ENCODE measurements at places on chromosomes 2 and 18.

DNA sequence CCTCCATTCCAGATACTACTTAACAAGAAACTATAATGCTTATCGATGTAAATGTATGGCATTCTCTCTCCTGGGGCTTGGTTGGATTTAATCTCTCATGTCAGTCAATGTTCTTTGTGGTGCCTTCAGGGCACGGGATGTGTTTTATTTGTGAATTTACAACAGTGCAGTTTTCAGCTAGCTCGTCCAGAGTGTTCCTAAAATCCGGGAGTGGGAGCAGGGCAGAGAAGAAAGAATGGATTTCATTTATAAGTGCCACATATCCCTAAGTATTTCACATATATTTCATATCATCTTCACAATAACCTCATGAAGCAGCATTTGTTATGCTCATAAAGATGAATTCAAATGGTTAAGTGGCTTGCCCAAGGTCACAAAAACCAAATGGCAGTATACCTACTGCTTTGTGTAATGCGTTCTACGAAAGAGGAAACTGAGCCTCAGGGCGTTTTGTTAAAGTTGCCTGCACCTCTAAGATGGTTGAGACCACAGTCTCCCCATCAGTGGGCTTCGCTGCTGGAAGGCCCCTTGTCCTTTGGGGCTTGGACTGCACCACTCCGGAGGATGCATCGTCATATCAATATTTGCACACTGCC, 134.7 kb upstream of the MGAT5 start:
- DNase-seq: no peak

GRCh38 chr2:225100856-225101294, 58.6 kb upstream of the DOCK10 start:
- DNase-seq: no peak

GRCh38 chr2:40955635-40956034, 503.7 kb upstream of the SLC8A1 start:
- DNase-seq: no peak

- no peak for DNase-seq
Measured at GRCh38 chr2:99471654-99472599, 17.9 kb downstream of the REV1 start.

DNA sequence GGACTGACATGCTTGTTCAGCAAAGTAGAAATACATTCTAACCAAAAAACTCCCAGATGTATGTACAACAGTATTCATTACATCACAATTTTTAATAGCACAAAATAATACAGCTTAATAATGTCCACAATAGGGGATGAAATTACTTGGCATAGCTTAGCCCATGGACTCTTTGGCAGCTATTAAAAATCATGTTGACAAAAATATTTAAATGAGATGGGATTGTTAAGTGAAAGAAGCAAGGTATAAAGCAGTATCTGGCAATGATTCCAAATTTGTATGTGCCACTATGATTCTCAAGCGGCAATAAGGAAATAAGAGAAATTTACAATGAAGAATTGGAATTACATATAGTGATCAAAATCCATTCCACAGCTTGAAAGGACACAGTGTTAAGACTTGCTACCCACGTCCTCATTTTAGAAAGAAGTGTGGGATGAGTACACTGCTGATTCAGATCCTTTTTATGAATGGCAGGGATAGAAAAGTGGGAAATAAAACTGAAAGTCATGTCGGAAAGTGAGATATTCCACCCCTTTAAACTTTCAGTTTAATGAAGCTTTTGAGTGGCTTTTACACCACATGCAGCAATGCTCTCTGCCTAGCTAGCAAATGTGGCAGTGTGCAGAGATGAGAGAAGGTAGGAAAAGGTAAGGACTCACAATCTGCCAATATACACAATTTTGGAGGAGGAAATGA, 2.4 kb downstream of the GAREM1 start:
- DNase-seq: no peak

DNA sequence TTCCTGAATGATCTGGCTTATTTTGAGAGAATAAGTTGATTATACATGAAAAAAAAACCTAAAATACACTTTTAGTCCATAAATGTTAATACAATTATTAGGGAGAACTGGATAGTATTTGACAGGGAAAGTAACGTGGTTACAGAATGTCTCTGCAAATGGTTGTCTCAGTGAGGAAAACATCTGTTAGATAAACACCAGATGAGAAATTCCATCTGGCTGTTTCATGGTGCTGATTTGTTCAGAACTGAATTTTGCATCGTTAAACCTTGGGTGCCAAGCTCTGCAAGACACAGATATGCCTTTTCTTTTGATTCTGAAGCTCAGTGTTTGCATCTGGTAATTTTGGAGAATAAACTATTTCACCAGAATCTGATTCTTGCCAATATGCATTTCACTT, 90.4 kb downstream of the SCN3A start:
- no peak for DNase-seq

GRCh38 chr18:44636241-44636640, 44.4 kb upstream of the SETBP1 start:
- no peak for DNase-seq

DNA sequence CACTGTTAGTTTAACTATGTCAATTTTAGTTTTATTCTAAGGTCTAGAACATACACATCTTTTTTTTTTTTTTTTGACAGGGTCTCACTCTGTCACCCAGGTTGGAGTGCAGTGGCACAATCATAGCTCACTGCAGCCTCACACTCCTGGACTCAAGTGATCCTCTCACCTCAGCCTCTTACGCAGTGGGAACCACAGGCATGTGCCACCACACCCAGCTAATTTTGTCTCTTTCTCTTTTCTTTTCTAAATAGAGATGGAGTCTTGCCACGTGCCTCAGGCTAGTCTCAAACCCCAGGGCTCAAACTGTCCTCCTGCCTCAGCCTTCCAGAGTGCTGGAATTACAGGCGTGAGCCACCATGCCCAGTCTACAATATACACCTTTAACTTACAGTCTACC, 69.5 kb upstream of the CHRNA1 start:
- no peak for DNase-seq

- no peak for DNase-seq
Measured at GRCh38 chr2:53859206-53860181, at the start of gene GPR75. Gene GPR75, minus strand, starts transcription at chr2:53859967. Its CDS starts 5,211 bp downstream, at chr2:53854756.

DNA sequence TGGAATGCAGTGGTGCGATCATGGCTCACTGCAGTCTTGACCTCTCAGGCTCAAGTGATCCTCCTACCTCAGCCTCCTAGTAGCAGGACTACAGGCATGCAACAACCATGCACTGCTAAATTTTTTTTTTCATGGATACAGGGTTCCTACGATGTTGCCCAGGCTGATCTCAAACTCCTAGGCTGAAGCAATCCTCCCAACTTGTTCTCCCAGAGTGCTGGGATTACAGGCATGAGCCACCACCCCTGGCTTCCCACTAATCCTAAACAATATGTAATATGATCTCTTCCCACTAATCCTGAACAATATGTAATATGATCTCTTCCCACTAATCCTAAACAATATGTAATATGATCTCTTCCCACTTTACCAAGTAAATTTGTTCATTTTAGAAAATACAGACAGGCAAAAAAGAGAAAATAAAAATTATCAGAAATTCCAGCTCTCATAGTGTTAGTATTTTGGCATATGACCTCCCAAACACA, 33.7 kb upstream of the C18orf32 start:
- no peak for DNase-seq

GRCh38 chr2:46014911-46015654, 282.1 kb upstream of the EPAS1 start:
- DNase-seq: no peak

- no peak for DNase-seq
Measured at GRCh38 chr18:35163721-35164120, 77.1 kb upstream of the ZNF397 start.

- no peak for DNase-seq
Measured at GRCh38 chr2:241854342-241855244, 4.1 kb downstream of the PDCD1 start.

GRCh38 chr2:16882706-16883105, 217.1 kb upstream of the CYRIA start:
- DNase-seq: no peak

GRCh38 chr2:221674446-221674845, 102.3 kb upstream of the EPHA4 start:
- no peak for DNase-seq

DNA sequence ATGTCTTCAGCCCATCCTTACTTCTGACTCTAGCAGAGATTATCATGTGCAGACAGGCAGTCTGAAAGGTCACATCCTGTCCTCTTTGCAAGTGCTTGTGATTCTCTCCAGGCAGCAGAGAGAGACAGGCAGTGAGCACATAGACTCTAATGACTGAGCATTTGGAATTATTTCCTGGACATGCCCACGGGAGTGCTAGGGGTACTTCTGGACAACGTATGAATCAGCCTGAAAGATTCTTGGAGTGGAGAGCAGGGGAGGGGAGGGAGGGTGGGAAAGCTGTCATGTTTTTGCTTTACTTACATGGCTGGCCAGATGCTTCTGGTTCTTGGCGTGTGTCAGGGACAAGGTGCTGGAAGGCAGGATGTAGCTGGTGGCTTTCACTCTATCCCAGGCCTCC, 150.6 kb downstream of the RIF1 start:
- DNase-seq: no peak

- DNase-seq: no peak
Measured at GRCh38 chr2:130878316-130878715, 41.6 kb downstream of the ARHGEF4 start.

- no peak for DNase-seq
Measured at GRCh38 chr2:226611944-226612318, 187.7 kb downstream of the IRS1 start.
